ENCODE measurements at places on chromosomes 16 and 17. TPM values are rescaled to one million over a fixed set of nuclear protein-coding genes. Genes with fewer than 3 reads are reported as not detected.

Gene DHRS11
- total RNA-seq, result 39.6 TPM

Gene GFAP
- 4.0 TPM for total RNA-seq

Gene KRTAP17-1
- not detected for total RNA-seq

Gene EFNB3
- 7.7 TPM for total RNA-seq

Gene ARL5C
- total RNA-seq, result not detected

Gene FAM20A
- 1.6 TPM for total RNA-seq

Gene TEDC2
- 98.9 TPM for total RNA-seq

Gene VTN
- not detected for total RNA-seq

Gene PIRT
- total RNA-seq, result not detected

Gene WNT9B
- 0.62 TPM for total RNA-seq

Gene CNTNAP4
- total RNA-seq, result not detected

Gene DNAAF8
- not detected for total RNA-seq

Gene CACNA1G
- total RNA-seq, result 3.6 TPM

DNA sequence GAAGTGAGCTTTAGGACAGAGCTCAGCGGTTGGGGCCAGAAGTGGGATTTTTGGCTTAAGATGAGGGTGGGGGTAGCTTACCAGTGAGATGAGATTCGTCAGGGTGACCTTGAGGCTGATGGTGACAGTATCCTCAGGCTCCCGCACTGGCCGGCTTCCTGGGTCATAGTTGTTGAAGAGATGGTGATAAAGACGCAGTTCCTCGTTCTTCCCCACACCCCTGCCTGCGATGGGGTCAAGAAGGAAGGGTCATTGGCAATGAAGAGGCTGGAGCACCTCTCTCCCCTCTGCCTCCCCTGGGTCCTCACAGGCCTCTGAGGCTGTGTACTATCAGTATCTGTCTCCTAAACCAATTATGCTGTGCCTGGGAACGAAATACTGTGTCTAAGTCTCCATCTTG is 358 bp downstream of the CHRNE start:
- DNase-seq, result no peak

DNA sequence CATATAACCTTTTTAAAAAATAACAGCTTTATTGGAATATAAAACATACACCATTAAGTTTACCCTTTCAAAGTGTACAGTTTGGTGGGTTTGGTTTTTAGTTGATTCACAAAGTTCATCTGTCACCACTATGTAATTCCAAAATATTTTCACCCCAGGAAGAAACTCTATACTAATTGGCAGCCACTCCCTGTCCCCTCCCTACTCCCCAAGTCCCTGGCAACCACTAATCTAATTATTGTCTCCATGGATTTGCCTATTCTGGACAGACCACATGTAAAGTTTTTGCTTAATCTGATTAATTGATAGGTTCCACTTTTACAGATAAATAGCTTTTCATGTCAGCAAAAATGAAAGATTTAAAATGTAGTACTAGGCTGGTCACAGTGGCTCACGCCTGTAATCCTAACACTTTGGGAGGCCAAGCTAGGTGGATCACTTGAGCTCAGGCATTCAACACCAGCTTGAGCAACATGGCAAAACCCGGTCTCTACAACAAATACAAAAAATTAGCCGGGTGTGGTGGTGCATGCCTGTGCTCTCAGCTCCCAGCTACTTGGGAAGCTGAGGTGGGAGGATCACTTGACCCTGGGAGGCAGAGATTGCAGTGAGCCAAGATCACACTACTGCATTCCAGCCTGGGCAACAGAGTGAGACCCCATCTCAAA is 25.0 kb upstream of the MAPK3 start:
- no peak for DNase-seq

- no peak for DNase-seq
These were observed 27.3 kb downstream of the ANKFY1 start for GRCh38 chr17:4236456-4236855.

DNA sequence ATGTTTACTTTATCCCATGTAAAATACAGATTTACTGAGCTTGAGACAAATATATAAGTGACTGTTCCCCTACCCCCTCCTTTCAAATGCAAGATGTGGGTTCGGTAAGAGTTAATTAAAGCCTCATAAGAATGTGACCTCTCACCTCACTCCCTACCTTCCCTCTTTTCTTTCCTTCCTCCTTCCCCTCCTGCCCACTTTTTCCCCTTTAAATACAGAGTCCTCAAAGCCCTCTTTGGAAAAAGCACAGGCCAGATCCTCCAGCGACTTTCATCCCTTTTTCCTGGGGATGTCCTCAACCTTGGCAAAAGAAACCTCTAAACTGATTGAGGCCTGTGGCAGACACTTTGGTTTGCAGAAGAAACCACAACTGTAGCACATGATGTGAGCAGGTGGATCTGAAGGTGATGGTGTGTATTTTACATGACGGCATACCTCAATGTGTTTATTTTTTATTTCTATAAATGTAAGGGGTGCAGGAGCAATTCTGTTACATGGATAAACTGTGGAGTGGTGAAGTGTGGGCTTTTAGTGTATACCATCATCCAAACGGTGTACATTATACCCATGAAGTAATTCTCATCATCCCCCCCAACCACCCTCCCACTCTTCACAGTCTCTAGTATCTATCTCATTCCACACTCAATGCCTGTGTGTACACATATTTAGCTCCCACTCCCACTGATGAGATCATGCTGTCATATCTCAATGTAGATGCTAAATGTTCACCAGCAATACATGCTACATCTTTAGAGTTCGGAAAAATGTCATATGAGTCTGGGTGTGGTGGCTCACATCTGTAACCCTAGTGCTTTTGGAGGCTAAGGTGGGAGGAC is 77.7 kb downstream of the XYLT1 start:
- peak; percentile 50 for DNase-seq

DNA sequence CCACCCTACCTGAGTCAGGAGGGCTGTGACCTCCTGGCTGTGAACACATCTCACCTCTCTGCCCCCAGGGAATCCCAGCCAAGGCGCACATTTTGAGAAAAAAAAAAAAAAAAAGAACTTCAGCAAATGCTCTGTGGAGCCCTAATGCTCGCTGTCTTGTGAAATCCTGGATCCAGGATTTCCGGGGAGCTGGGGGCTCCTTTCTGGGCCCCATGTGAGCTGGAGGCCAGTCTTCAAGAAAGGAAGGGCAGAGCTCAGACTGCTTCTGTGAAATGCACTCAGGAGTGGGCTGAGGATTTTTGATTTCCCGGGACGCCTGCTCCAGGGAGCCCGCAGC is 36.0 kb upstream of the EMP2 start:
- peak; percentile 42 for DNase-seq

GRCh38 chr17:19673623-19674022 is 25.1 kb downstream of the ALDH3A2 start:
- DNase-seq, result no peak

GRCh38 chr16:82772215-82772614 is 145.4 kb downstream of the CDH13 start:
- no peak for DNase-seq

DNA sequence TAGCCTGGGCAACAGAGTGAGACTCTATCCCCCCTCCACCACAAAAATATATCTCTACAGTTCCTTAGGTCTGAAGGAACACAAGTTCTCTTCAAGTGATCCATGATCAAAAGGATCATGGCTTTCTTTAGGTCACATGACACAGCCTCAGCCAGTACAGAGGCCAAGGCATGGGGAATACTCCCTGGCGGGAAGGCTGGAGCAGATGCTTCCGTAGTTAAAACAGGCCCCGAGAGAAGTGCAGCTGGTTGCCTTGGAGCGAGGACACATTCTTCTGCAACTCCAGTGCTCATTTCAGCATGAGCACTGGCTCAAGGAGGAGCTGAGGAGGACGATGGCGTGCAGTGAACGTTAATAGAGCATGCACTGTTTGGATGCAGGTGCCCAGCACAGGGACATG is 13.5 kb downstream of the CDIP1 start:
- no peak for DNase-seq

GRCh38 chr17:48016112-48016511 is 21.5 kb downstream of the COPZ2 start:
- no peak for DNase-seq

DNA sequence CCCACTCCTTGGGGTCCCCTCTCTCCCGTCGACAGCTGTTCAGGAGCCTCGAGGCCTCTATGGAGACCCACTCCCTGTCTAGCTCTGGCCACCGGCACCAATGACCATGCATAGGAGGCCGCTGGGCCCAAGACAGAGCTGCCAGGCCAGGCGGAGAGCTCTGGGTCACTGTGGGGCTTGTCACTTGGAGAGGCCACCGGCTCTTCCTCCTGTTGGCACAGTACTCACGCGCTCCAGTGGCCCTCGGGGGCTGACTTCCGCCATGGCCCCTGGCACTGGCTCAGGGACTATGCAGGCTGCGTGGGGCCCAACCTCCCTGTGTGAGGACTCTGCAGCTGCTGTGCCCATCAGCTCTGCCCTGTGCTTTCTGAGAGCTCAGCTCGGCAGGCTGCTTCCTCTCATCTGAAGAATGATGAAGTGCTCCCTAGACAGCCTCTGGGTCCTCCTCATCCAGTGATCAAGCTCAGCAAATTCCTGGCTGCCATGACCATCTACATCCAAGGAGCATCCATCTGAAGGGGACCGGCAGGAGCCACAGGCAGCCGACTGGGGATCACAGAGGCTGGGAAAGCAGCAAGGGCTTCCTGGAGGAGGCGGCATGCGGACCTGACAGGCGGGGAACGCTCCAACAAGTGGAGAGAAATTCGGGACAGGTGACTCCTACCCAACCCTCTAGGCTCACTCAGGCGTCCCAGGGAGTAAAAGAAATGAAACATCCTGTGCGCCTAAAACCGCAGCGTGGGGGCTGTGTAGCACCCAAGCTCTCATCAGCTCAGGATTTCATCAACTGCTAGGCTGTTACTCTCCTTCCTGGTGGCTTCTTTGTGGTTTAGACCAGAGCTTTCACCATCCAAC is 16.8 kb downstream of the GALNS start:
- DNase-seq, result no peak

- DNase-seq, result no peak
These were observed 4.5 kb downstream of the AXIN2 start for GRCh38 chr17:65556910-65557348.

- DNase-seq, result no peak
These were observed 53.7 kb downstream of the GSG1L start for GRCh38 chr16:28009586-28010373.

- DNase-seq, result peak; percentile 63
These were observed 4.8 kb downstream of the PLEKHH3 start for GRCh38 chr17:42672038-42672437.

- no peak for DNase-seq
These were observed 22.5 kb upstream of the SLC35B1 start for GRCh38 chr17:49730078-49730784.

- peak; percentile 40 for DNase-seq
These were observed 5.8 kb downstream of the ITGAM start for GRCh38 chr16:31265329-31266245.

DNA sequence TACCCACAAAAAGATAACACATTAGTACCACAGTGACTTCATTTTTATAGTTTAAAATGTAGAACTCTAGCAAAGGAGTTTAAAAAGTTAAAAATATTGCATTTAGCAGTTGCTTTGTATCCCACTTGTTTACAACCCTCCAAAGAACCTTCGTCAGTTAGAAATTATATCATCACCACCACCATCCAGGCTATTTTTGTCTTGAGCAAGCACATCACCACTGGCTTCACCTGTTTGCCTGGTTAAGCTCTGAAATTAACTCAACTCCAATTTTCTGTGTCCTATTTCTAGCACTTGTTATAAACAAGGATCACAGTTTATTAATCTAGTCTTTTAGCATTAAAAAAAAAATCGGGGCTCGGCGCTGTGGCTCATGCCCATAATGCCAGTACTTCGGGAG is 6.1 kb downstream of the GLYR1 start:
- no peak for DNase-seq

GRCh38 chr17:27069842-27070508 is 223.9 kb upstream of the WSB1 start:
- no peak for DNase-seq

- DNase-seq, result peak; percentile 81
These were observed 3.4 kb downstream of the SPNS1 start for GRCh38 chr16:28977703-28978662.

DNA sequence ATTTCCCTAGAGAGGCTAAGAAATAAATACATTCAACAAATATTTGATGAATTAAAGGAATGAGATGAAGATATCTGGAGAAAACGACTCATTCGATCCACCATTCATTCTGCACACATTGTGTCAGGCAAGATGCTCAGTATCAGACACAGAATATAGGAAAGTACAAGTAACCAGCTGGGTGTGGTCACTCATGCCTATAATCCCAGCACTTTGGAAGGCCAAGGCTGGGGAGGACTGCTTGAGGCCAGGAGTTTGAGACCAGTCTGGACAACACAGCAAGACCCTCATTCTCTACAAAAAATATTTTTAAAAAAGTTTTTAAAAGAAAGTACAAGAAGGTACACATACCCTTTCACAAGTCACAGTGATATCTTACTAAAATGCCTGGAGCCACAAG is 42.3 kb downstream of the CRLF3 start:
- no peak for DNase-seq

DNA sequence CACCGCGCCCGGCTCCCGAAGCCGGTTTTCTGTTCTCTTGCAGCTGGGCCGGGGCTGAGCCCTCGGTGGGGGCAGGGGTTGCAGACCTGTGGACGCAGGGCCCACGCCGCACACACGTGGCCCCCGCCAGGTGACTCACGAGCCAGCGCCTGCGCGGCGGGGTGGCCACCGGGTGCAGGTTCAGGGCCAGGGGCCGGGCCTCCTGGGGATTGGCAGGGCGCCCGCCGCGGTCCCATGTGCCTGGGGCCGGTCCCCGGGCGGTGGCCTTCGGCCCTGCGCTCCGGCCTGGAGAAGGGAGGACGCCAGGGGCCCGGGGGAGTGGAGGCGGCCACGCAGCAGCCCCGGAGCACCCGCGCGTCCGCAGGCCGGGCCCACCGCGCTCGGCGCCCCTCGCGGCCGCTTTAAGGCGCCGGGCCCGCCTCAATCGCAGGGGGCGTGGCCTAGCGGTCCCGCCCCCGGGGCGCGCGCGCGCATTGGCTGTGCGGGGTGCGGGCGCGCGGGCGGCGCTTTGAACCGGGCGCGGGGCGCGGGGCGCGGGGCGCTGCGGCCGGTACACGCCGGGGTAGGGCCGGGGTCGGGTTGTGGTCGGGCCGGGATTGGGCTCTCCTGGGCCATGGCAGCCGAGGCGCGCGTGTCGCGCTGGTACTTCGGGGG is at the start of gene SLC25A10:
SLC25A10 (plus strand) TSS at position 471 of the 654 bp plus-strand sequence; CDS start at position 614, 143 bp downstream.
- DNase-seq, result peak; percentile 84

- peak; percentile 60 for DNase-seq
These were observed 1.3 kb downstream of the ZNF276 start for GRCh38 chr16:89722392-89723278.

GRCh38 chr16:69123910-69124309 is 8.5 kb downstream of the CHTF8 start:
- peak; percentile 86 for DNase-seq

GRCh38 chr16:11498683-11499082 is 88.0 kb downstream of the LITAF start:
- DNase-seq, result peak; percentile 26

DNA sequence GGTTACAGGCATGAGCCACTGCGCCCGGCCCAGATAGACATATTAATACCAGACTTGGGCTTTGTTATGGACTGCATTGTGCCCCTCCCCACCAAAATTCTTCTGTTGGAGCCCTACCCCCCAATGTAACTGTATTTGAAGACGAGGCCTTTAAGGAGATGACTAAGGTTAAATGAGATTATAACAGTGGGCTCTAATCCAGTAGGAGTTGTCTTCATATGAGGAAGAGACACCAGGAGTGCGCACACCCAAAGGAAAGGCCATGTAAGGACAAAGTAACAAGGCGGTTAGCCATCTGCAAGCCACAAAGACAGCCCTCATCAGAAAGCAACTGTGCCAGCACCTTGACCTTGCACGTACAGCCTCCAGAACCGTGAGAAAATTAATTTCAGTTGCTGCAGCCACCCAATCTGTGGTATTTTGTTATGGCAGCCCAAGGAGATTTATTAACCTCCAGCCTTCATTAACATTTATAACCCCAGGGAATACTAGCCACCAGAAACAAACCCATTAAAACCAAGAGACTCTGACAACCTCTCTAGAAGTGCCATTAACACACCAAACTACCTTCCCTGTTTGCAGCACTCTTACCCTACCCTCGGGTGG is 107.6 kb downstream of the TTC19 start:
- no peak for DNase-seq
